D341Med (cell line): ENCODE measurements at places on chromosomes 5 and 9.

DNA sequence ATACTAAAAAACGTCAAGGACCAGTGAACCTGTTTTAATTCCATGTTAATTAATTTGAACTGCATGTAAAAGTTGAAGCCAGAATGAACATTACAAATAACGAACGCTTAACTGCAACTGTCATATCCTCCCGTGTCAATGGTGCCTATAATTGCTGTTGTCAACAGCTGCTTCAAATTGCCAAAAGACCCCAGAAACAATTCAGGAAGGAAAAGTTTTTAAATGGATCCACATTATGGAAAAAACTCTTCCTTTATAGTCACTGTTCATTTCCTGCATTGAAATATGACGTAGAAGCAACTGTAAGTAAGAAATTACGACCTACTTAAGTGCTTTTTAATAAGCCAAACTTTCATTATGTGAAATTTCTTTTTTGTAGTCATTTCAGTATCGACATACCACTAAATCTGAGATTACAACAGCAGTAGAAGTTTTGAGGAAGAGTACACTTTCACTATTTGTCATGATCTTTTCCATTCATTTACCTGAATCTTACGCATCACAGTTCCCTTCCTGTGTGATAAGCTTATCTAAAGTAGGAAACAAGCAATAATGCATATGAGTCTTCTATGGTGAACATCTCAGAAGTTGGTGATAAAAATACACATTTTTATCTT lies 37.8 kb downstream of the MEF2C start:
- no peak for DNase-seq

GRCh38 chr5:43429706-43430105 lies 17.5 kb upstream of the CCL28 start:
- DNase-seq = no peak

- no peak for DNase-seq
These were observed 108.7 kb downstream of the ZDHHC21 start for GRCh38 chr9:14584571-14584970.

GRCh38 chr5:174734571-174735497 lies 10.5 kb downstream of the MSX2 start:
- no peak for DNase-seq

DNA sequence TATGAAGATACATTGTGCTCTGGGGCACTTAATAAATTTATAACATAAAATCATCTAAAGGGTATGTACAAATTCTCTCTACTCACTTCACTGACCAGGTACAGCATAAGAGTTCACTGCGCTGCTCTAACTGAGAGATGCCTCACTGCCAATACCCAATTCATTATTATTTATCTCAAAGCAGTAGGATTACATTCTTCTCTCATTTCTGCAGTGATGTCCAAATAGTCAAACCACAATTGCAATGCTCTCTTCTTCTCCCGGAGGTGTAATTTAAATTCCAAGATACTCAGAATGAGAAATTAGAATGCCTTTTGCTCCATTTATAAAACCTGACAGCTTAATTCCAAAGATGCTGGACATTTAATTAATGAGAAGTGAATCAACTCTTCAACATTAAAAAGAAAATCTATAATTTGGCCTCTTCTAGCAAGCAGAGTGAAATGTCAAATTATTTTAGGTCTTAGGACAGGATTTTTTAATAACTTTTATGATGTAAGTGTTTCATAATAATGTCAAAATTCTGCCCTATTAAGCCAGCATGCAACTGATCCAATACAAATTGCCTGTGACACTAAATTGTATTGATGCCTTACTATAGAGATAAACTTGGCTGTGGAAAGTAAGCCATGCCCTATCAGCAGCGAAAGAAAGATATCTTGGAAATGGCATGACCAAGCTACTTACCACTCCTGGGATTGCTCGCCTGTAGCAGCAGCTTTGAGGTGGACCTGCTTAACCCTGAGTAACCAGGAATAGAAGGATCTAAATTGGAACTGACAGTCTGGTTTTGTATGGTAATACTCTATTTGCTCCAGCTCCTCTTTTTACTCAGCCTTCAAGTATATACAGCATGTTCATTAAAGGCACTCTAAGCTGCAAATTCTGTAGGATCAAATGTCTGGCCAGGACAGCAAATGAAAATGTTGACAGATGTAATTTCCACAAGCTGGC lies 374.2 kb upstream of the TYRP1 start:
- DNase-seq = no peak

GRCh38 chr9:136564379-136564988 lies 18.6 kb upstream of the NOTCH1 start:
- no peak for DNase-seq

DNA sequence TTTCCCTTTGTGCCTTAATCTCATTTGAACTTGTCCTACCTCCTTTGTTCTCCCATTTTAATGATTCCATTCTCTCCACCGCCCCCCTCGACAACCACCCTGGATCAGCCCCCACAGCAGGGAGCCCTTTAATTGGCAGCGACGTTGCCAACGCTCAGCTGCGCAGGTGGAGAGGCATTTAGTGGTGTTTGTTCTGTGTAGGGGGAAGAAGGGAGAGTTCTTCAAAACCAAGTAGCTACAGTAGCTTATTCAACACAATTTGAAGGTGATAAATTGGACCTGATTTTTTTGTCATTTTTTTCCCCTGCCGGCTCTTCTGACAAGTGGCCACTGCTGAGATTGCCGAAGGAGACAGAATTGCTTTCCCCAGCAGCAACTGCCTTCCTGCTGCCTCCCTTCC lies 499.1 kb downstream of the CDK5RAP2 start:
- no peak for DNase-seq

DNA sequence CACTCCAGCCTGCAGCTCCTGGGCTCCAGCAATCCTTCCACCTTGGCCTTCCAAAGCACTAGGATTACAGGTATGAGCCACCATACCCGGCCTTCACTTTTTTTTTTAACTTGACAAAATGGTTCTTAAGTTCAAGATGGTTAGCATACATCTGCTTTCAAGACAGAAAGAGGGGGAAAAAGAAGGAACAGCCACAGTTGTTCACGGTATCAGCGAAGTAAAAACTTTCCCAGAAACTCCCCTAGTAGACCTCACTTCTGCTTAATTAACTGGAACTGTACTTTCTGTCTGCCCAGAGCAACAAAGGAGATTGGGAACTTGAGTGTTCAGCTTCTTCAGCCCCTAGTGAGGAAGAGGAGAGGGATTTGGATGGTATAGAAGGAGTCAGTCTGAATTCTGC lies 116.7 kb downstream of the UGCG start:
- no peak for DNase-seq

GRCh38 chr5:66516550-66516949 lies 79.6 kb upstream of the MAST4 start:
- DNase-seq = no peak

DNA sequence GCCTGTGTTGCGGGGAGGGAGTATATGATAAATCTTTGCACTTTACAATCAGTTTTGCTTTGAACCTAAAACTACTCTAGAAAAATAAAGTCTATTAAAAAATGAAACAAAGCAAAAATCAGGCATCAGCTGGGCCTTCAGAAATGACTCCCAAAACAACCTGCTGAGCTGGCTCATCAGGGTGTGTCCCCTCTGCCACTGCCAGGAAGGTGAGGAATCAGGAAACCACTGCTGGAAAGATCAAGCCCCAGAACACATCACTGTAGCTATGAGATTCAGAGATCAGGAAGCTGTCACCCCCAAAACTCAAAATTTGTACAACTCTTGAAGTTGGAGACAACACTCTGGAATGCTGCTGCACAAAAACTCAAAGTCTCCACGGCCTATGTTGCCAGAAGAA lies 40.5 kb upstream of the TBCA start:
- no peak for DNase-seq

DNA sequence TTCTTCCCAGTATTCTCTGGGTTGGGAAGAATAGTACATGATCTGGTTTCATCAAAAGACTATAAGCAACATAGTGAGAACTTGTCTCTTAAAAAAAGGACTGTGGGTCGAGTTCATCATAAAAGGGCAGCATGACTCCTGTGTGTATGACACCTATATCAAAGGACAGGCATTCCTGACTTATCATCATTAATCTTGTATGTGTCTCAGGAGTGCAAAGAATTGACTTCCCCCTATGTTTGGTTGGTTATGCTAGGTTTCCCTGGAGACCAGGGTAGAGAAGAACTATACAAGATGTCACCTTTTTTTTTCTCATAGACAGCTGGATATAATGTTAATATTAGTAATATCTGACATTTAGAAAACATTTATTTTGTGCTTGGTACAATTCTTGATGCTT lies 173.1 kb upstream of the ANKRD55 start:
- DNase-seq = no peak

- DNase-seq = no peak
These were observed 19.8 kb downstream of the IL7R start for GRCh38 chr5:35876454-35876853.

DNA sequence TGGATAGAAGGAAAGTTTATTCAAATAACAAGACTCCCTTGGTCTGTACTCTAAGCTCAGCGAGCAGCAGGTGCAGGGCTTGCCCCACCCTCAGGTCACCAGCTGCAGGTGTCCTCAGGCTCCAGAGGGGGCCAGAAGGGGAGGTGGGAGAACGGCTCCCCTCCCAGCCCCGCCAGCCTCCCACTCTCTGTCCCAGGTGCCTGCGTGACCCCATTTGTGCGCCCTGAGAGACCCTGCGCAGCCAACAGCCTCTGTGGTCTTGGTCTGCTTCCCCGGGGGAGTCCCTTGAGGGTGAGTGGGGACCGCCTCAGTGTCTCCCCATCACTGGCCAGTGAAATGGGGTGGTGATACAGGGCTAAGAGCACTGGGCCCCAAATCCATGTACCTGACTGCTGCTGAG lies 62.3 kb upstream of the STXBP1 start:
- DNase-seq = no peak

GRCh38 chr9:81635521-81636254 lies 53.7 kb downstream of the TLE1 start:
- no peak for DNase-seq

DNA sequence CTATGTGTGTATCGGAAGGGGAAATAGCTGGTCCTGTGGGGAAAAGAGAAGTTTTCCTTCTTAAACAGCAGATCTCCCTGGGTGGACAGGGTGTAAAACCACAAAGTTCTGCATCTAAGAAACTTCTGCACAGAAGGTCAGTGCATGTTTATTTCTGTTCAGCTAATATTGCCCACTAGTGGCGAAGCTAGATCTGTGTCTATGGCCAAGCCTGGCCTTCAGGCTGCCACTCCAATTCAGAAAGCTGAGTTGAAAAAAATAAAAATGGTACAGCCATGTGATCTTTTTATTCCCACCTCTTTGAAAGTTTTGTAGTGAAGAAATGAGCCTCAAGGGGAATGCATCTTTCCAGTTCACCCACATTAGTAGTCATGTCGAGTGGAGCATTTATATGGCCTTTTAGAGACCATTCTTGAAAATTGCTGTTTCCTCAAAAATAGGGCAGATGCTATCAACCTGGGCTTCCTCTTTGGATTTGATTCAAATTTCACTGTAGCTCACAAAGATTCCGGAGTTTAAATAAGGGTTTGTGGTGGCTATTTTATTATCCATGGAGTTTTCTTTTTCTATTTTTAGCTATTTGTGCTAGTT lies 488.0 kb downstream of the PRELID2 start:
- peak; percentile 33 for DNase-seq

DNA sequence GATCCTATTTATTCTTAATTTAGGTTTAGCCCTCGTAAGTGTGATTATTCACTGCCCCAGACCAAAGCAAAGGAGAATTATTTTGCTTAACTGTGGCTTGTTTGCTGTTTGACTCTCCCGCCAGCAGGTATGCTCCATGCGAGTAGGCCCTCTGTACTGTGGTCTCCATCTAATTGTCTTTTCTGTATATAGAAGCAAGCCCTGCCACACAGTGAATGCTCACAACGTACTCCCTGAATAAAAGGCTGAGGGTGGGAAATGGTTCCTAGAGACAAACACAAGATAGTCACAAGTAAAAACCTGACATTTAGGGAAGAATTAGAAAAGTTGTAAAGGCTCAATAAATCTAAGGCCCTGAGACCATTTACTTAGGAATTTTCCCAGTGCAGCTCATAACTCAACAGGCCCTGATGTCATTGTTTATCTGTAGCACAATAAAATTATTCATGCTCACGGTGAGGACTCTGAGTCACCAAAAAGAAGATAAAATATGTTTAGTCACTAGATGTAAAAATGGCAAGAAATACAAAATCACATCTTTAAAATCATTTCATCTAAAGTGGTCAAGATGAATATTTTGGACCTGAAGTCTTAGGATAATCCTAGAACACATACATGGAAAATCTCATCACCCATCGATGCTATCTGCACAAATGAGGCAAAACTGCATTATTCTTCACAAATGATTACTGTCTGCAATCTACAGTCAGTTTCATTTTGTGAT lies 473.2 kb downstream of the ENC1 start:
- DNase-seq = no peak

DNA sequence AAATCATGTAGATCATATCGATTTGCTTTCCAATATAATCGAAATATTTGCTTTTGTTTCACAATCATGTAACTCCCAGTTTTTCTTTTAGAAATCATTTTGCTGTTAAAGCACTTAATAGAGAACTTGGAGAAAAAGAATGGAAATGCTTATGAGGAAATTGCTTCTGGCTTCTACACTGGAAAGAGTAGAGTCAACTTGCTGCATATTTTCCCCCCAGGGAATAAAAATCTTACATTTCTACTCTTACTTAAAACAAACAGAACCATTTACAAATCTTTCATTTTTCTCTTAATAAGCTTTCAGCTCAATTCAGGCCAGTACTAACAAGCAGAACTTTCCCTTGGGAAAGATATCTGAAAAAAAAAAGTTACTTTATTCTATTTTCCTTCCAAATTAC lies 312.0 kb downstream of the CHSY3 start:
- DNase-seq = no peak

- no peak for DNase-seq
These were observed 400.5 kb downstream of the ARRDC3 start for GRCh38 chr5:90982576-90982975.

GRCh38 chr5:74116266-74116665 lies 490.3 kb downstream of the ARHGEF28 start:
- DNase-seq = no peak

DNA sequence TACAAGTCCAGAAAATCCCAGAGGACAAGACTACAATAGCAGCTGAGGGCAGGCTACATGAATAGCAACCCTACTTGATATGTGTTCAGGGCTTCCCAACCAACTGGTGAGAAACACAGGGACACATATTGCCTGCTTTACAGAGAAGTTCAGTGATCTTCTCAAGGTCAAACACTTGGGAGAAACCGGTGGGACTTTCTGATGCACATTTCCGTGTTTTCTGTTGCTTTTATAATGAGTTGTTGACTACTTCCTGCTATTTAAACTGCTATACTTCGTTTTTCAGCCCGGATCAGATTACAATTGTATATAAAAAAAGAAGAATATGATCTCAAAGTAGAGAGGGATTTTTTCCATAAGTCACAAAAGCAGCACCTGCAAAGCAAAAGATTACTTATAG lies 175.1 kb downstream of the SNX18 start:
- DNase-seq = no peak
